CD4-positive, alpha-beta T cell treated with Interleukin-4 for 1 hour (primary cell): ENCODE measurements at places on chromosomes 1 and 21.

DNA sequence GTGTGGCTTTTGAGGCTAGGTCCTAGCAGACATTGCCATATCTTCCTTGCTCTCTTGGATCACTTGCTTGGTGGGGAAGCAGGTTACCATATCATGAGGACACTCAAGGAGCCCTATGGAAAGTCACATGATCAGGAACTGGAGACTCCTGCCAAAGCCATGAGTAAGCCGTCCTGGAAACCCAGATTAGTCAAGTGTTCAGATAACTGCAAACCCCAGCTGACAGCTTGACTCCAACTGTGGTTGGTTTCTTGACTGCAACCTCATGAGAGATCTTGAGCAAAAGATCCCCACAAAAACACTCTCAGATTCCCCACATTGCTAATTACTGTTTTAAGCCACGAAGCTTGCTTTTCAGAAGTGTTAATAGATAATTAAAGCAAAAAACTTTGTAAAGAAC, 58.6 kb downstream of the CACNA1E start:
- no peak for DNase-seq

GRCh38 chr1:12415038-12415466, 185.2 kb downstream of the VPS13D start:
- DNase-seq = no peak

DNA sequence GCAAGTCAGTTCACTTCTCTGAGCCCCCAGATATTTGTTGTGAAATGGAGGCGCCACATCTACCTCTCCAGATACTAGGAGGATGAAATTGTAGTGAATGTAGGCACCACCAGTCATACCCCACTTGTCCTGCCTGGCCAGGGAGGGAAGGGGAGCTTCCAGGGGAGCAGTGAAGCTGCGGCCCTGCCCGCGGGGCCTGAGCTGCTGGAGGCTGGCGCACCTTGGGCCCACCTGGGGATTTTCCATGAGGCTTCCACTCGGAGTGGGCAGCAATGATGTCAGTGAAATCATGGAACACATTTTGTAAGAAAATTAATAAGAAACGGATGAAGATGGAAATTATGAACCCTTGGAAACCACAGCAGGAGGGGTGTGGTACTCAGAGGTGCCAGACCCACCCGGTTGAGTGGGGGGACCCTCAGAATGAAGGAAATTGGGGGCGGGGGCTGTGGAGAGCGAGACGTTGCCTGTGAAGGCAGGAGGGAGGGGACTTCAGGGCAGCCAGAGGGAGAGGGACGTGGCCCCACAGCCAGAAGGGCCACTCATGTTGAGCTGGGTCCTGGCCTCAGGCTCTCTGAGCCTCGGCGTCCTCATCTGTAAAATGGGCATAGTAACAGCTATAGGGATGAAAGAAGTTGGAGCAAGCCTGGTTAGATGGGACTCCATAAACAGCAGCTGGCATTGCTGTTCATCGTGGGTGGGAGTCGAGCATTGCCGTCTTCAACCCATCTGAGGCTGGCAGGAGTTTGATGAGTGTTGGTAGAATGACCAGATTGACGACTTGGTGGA, 101.6 kb downstream of the EPHB2 start:
- no peak for DNase-seq

DNA sequence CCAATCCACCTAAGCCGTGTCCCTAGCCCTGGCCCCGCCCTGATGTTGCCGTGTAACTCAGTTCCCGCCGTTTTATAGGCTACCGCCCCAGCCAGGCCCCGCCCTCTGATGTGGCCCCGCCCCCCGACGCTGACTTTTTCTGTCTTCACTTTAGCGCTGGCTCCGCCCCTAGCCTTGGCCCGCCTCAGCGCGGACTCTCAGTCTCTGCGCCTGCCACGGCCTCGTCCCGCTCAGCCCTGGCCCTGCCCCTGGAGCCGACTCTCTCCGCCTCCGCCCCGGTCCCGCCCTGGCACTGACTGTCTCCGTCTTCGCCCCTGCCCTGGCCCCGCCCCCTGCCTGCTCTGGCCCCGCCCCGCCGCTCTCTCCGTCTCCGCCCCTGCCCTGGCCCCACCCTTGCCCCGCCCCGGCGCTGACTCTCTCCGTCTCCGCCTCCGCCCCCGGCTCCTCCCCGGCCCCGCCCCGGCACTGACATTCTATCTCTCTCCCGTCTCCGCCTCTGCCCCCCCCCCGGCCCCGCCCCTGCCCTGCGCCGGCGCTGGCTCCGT, 5.2 kb downstream of the MATN1 start:
- DNase-seq = peak; percentile 99

- DNase-seq = no peak
Measured at GRCh38 chr1:62725255-62725654, 37.1 kb upstream of the DOCK7 start.

GRCh38 chr1:172585861-172586260, 52.9 kb downstream of the SUCO start:
- no peak for DNase-seq

DNA sequence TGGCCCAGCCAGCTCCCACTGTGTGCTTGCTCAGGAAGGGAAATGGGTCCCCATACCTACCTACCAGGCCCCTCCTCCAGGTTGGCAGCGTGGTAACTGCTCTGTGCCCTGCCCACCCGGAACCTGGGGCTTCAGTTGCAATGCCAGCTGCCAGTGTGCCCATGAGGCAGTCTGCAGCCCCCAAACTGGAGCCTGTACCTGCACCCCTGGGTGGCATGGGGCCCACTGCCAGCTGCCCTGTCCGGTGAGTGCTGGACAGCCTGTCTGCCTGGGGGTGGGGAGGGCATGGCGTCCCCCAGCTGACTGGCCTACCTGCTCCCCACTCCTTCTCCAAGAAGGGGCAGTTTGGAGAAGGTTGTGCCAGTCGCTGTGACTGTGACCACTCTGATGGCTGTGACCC, 10.8 kb upstream of the LRRC71 start:
- DNase-seq = no peak

GRCh38 chr1:154159554-154159953, 4.7 kb upstream of the NUP210L start:
- no peak for DNase-seq

DNA sequence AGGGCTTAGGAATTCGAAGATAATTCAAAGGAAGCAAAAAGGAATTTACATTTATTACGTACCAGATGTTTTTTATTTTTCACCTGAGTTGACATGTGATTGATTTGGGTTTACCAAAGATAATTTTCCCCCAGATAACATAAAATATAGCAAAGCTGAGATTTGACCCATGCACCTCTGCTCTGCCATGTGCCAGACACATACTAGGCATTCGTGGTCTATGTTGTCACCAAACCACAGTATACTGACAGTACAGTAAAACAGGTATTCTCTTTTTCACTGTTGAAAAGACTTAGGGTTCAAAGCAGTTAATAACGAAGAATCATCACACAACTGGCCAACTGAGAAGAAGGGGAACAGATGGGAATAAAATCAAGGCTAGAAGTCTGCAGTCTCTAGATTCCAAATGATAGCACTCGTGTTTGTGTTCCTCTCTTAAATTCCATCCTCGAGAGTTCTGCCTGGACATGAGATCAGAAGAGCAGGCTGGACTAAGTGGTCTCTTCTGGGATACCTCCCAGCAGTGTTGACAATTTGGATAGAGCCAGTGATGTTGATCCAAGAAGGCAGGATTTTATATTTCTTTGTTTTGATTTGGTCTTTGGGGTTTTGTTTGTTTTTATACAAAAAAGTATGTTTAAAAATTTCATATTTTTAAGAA, 85.3 kb upstream of the RAVER2 start:
- DNase-seq = no peak

DNA sequence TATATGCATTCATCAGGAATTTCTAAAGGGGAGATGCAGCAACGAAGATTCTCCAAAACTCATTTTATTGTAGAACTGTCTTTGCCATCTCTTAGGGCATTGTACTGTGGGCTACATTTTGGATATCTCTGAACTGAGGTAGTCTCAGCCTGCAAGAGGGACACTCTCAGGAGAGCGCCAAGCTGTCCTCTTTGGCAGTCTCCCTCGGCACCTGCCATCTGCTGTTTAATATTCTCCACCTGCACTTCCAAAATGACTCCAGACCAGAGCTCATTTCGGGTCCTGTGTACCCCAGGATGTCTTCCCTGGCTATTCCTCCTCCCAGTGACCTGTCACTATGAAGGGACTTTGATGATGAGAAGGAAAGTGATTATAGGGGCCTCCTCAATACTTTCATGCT, 356.3 kb upstream of the C1orf174 start:
- no peak for DNase-seq

DNA sequence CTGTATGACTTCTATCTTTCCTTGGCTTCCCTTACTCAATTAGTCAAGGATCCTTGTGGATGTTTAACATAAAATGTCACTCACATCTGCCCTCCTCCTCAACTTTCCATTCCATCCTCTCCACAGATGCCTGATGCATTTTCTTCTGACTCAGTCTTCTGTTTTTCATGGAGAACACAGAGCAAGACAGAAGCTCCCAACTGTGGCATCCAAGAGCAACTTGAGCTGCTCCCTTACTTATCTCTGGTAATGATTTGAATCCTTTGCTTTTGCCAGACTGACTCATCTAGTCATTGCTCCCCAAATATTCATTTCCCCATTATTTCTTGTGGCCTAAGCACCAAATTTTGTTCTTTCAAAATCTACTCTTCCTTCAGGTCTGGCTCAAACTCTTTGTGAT, 120.6 kb downstream of the LYPLAL1 start:
- DNase-seq = no peak

- DNase-seq = no peak
Measured at GRCh38 chr1:199404191-199404590, 623.3 kb upstream of the NR5A2 start.
